Thoracic aorta (tissue), 2 donors: ENCODE measurements at places on chromosomes 11 and 22. TPM values are rescaled to one million over a fixed set of nuclear protein-coding genes. Genes with fewer than 3 reads are reported as not detected.

The UPK3A gene
- not detected for total RNA-seq

GRCh38 chr11:86941871-86942599, 13.2 kb downstream of the FZD4 start:
- DNase-seq, result no peak
- H3K4me1 ChIP-seq, result peaks cover 35% of the 10 kb centered on the region
- H3K36me3 ChIP-seq, result peaks cover 3% of the 10 kb centered on the region

DNA sequence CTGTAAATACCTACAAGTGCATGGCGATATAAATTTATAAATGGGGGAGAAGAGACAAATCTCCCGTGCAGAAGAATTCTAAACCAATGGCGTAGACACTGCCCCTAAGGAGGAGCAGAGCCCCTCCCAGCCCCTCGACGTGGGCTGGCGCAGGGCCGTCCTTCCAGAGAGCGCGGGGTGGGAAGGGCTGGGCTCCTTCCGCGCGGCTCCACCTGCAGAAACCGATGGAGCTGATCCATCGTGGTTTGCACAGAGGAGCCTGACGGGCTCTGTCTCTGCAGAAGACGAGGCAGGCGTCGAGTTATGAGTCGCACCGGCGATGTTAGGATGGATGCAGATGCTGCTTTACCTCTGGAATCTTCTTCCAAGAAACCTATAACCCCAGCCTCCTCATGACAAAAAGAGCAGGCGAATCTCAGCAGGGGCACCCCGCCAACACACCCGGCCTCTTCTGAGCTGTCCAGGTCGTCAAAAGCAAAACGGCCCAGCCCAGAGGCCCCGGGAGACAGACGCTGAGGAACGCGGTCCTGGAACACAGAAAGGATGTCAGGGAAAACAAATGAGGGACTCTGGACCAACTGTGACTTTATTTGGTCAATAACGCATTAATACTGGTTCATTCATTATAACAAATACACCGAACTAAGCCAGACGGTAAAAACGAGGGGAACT, 11.0 kb upstream of the B4GALNT4 start:
- no peak overlapping the region for H3K4me3 ChIP-seq
- no peaks in the 10 kb centered on the region for H3K36me3 ChIP-seq
- no peak for DNase-seq
- no peak overlapping the region for H3K27ac ChIP-seq

- H3K4me1 ChIP-seq, result peaks cover 20% of the 10 kb centered on the region
- DNase-seq, result no peak
- no peak overlapping the region for H3K27ac ChIP-seq
- H3K4me3 ChIP-seq, result peak overlapping the region; percentile 46
- no peaks in the 10 kb centered on the region for H3K27me3 ChIP-seq
Measured at GRCh38 chr11:84923489-84923888, 703.7 kb downstream of the DLG2 start.

The B4GAT1 gene
- 15.7 TPM for total RNA-seq

The GRAMD1B gene
- 5.7 TPM for total RNA-seq

GRCh38 chr11:4887591-4887990, 5.9 kb downstream of the OR51T1 start:
- no peak overlapping the region for H3K27ac ChIP-seq
- H3K36me3 ChIP-seq, result no peaks in the 10 kb centered on the region
- no peak for DNase-seq
- no peaks in the 10 kb centered on the region for H3K27me3 ChIP-seq
- no peaks in the 10 kb centered on the region for H3K4me1 ChIP-seq

- no peaks in the 10 kb centered on the region for H3K27me3 ChIP-seq
- no peaks in the 10 kb centered on the region for H3K36me3 ChIP-seq
- no peaks in the 10 kb centered on the region for H3K4me1 ChIP-seq
- no peak for DNase-seq
Measured at GRCh38 chr22:23496445-23496833, 83.7 kb downstream of the IGLL1 start.

DNA sequence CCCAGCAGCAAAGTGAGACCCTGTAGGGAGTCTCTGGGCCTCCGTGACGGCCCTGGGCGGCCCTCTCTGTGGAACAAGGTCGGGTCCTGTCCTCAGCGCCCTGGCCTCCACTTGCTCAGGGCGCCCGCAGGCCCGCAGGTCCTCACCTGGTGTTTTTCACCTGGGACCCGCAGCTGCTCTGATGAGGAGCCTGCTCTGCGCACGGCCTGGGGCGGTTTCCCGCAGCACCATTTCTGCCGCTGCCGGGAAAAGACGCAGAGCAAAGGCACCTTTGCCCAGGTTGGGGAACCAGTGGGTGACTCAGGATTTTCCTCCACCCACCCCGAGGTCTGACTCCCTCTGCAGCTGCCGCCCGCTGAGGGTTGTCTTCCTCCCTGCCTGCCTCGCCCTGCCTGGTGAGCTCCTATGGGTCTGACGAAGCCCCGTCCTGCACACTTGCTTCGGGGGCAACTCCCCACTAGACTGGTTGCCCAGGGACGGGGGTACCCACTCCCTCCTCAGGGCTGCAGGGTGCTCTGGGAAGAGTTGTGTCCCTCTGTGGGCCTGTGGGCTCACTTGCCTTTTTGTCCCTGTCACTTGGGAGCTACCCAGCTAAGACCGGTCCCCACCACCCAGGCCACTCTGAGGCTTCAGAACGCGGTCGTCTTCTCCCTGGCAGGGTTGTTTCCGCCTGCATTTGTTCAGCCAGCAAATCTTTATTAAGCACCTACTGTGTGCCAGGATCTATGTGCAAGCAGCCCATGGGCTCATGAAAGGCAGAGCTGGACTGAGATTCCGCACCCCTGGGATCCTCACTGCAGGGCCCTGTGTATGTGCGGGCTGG, 89.5 kb downstream of the KCNQ1 start:
- no peaks in the 10 kb centered on the region for H3K27me3 ChIP-seq
- no peak overlapping the region for H3K27ac ChIP-seq
- H3K4me1 ChIP-seq, result peaks cover 12% of the 10 kb centered on the region
- no peak overlapping the region for H3K4me3 ChIP-seq

GRCh38 chr11:27786331-27786730, 86.1 kb upstream of the BDNF start:
- no peak overlapping the region for H3K27ac ChIP-seq
- DNase-seq, result no peak
- no peak overlapping the region for H3K4me3 ChIP-seq
- H3K4me1 ChIP-seq, result no peaks in the 10 kb centered on the region
- no peaks in the 10 kb centered on the region for H3K27me3 ChIP-seq

DNA sequence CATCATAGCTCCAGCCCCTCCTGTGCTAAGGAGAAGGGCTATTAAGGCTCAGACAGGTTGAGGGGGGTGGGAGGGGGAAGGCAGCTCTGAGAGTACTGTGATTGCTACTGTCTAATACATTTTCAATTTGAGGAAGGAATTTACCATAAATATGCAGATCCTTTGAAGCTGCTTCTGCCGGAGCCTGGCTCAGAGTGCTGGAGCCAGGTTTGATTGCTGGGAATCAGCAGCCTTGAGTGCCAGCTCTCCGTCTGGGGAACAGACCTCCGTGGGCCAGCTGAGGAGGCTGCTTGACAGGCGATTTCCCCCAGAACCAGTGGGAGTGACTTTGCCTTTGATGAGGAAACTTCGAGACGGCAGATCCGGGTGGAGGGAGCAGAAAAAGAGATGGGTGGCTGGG, 141.7 kb upstream of the TBCEL start:
- peaks cover 23% of the 10 kb centered on the region for H3K4me1 ChIP-seq
- no peaks in the 10 kb centered on the region for H3K36me3 ChIP-seq
- no peaks in the 10 kb centered on the region for H3K27me3 ChIP-seq
- no peak overlapping the region for H3K4me3 ChIP-seq

The ARFIP2 gene
- total RNA-seq, result 62.8 TPM

DNA sequence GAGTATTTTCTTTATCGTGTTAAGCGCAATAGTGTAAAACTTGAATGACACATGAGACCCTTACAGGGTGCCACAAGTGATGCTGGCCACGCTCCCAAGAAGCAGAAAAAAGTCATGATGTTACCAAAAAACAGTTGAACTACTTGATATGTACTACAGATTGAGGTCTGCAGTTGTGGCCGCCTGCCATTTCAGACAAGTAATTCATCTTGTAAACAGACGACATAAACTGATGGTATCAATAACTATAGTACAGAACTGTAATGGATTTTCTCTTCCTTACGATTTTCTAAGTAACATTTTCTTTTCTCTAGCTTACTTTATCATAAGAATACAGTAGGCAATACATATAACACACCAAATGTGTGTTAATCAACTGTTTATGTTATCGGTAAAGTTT, 5.5 kb downstream of the CD59 start:
- H3K27me3 ChIP-seq, result no peaks in the 10 kb centered on the region
- peaks cover 38% of the 10 kb centered on the region for H3K4me1 ChIP-seq
- H3K27ac ChIP-seq, result no peak overlapping the region
- no peak overlapping the region for H3K4me3 ChIP-seq
- DNase-seq, result no peak

- no peaks in the 10 kb centered on the region for H3K36me3 ChIP-seq
Measured at GRCh38 chr11:23574149-23574548, 713.9 kb upstream of the CCDC179 start.

- H3K27ac ChIP-seq, result no peak overlapping the region
- no peak for DNase-seq
- no peak overlapping the region for H3K4me3 ChIP-seq
- H3K27me3 ChIP-seq, result no peaks in the 10 kb centered on the region
- H3K4me1 ChIP-seq, result no peaks in the 10 kb centered on the region
Measured at GRCh38 chr22:47168900-47169800, 406.7 kb downstream of the TBC1D22A start.
